Panc1 (cell line): ENCODE measurements at places on chromosomes 3 and 15.

GRCh38 chr15:95996494-95996893, 334.0 kb upstream of the NR2F2 start:
- no peak for DNase-seq

- no peak for DNase-seq
Measured at GRCh38 chr15:39976291-39977274, 42.7 kb downstream of the EIF2AK4 start.

GRCh38 chr3:186760141-186760833, 23.1 kb upstream of the EIF4A2 start:
- DNase-seq, result no peak

GRCh38 chr3:197031315-197032285, 2.0 kb upstream of the MELTF start:
- DNase-seq, result peak; percentile 82

DNA sequence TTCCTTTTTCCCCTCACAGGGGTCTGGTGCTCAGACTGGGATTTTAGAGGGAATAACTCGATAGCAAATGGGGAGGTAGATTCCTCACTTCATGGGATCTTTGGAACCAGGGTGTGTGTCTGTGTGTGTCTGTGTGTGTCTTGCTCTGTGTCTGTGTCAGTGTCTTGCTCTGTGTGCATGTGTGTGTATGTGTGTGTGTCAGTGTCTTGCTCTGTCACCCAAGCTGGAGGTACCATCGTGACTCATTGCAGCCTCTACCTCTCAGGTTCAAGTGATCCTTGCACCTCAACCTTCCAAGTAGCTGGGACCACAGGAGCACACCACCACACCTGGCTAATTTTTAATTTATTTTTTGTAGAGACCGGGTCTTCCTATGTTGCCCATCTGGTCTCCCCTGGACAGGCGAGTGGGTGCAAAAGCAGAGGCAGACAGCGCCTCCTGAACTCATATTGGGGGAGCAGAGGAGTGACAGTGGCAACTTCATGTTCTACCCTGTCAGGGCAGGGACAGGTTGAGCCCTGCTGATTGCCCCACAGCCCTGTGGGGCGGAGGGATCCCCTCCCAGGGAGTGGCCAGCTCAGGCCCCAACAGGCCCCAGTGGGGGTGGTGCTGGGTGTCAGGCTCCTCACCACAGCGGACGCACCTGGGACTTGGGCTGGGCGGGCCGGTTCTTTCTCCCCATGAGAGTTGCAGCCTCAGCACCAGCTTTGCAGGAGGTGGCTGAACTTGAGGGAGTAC, 10.4 kb upstream of the SEMA4B start:
- DNase-seq, result no peak

DNA sequence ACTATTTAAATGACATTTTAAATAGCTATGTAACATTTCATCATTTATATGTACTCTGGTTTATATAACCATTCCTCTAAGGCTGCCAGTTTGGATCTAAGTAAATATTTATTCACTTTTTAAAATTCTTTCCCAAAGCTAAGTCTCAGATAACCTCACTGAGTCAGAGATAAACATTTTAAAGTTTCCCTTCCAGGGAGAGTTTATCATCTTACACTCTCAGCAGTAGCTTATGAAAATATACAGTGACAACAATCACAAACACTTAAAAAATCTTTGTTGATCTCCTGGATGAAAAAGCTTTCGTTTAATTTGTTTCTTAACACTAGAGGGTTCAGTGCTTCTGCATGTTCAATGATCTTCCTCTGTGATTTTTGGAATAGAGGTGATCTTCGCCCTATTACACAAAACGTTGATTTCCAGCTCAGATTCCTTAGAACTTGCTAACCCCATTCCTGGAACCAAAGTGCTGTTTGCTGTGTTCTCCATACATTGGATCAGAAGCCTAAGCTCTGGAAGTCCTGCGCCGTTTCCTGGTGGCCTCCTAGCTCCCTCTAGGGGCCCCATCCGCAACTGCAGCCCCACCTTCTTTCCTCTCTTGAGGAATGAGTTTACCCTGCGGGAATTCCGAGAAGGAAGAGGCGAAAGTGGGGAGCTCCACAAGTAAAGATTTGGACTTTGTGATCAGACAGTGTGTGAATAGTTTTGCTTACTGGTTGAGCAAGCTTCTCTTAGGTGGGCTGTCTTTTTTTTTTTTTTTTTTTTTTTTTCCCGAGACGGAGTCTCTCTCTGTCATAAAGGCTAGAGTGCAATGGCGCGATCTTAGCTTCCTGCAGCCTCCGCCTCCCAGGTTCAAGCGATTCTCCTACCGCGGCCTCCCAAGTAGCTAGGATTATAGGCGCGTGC, 29.3 kb upstream of the SACM1L start:
- peak; percentile 51 for DNase-seq

GRCh38 chr3:65569845-65570405, 468.8 kb downstream of the MAGI1 start:
- DNase-seq, result no peak

DNA sequence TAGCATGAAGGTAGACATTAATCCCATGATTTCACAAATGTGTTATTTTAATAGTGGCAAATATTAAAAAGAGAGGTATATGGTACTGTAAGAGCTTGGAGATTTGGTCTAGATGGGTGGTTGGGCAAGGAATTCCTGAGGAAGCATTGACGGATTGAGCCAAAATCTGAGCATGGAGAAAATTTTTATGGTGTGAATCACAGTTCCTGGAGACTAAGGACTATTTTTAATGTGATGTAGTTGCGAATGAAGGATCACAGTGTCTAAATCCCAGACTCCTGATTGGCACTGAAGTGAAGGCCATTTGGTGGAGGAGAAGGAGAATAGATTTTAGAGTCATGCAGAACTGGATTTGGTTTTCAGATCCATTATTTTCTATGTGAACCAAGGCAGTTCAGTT, 188.7 kb upstream of the FEZF2 start:
- DNase-seq, result no peak
